Left ventricle myocardium inferior (tissue), 1 donor: ENCODE measurements at places on chromosomes 3 and 15. TPM values are rescaled to one million over a fixed set of nuclear protein-coding genes. Genes with fewer than 3 reads are reported as not detected.

- DNase-seq, result peak; percentile 55
Measured at GRCh38 chr3:12884186-12884680, 42.9 kb upstream of the RPL32 start.

PRTG gene
- 0.69 TPM for total RNA-seq

FBXW12 gene
- total RNA-seq, result not detected

- DNase-seq, result no peak
Measured at GRCh38 chr3:39971559-39972031, 162.2 kb downstream of the MYRIP start.

DNA sequence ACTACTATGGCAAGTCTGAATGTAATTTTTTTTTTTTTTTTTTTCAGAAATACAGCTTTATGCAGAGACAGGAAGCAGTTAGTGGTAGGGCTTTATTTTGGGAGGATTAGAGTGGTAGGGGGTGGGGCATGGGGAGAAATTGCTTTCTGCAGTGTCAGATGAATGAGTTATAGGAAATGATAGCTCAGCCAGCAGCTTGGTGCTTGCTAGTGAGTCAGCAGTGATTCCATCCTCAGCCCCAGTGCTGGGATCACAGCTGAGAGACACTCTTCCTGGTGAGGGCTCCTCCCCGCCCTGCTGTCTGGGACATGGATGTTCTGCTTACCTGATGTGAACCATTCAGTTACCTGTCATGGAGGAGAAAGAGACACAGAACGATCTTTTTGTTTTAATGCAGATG lies 39.6 kb downstream of the SEMA6D start:
- DNase-seq, result no peak

SELENOT gene
- total RNA-seq, result 70.3 TPM

DNA sequence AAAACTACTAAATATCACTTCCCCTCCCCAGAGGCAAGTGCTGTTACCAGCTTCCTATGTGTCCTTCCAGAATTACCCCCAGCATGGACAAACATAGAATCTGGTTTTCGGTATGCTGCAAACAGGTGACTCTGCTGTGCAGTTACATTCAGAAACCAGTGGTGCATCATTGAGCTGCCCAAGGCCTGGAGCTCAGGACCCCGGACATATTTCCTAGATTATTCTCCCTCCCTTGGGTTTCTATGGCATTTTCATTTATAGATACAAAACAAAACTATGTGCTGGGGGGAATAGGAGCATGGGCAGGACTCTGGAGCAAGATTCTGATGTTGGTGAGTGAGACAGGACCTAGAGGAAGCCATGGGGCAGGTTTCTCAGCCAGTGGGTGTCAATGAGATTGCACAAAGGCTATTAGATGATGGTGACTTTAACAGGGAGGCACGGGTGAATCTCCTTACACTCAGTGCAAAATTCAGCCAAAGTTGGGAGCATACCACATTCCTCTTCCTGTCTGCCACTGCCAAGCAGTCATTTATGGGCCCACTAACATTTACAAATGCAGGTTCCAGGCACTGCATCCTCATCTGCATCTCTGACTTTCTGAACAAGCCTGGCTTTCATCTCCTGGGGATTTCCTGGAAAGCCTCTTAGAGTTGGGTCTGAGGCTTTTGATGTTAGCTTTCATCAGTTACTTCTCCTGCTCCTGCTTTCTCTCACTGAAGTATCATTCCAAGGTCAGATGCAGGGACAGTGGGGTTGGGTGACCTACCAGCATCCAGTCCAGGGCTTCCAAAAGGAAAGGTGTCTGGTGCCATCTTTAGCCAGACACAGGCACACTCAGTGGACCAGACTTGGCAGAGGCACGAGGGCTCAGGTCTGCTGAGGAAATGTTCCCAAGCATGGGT lies 44.5 kb downstream of the CMTM7 start:
- DNase-seq, result no peak

DNA sequence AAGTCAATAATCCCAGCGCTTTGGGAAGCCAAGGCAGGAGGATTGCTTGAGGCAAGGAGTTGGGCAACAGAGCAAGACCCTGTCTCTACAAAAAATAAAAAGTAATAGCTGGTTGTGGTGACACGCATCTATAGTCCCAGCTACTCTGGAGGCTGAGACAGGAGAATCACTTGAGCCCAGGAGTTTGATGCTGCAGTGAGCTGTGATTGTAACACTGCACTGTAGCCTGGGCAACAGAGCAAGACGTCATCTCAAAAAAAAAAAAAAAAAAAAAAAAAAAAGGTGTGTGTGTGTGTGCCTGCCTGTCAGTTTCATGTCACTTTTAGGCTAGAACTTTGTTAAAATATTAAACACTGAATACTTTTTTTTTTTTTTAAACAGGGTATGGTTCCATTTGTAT lies 28.4 kb downstream of the DNAJC19 start:
- DNase-seq, result no peak

DNA sequence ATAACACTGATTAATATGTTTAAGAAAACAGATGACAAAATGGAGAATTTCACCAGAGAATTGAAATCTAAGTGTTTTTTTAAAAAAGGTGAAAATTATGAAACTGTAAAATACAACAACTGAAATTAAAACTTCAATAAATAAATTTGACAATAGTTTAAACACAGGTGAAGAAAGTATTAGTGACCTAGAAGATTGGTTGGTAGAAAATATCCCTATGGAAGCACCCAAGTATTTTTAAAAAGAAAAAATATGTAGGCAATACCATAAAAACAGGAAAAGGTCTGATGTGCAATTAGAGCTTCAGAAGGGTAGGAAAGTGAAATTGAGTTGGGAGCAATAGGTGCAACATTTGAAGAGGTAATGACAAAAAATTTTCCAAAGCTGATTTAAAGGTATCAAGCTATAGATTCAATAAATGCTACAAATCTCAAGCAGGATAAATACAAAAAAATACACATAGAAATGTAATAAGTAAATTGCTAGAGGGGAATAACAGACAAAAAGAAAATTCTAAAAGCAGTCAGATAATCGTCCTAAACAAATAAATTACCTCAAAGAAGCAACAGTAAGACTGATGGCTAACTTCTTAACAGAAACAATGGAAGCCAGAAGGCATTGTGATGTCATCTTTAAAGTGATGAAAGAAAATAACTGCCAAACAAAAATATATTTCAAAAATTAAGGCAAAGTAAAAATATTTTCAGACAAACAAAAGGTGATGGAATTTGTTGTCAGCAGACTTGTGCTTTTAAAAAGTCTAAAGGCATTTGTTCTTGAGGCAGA lies 9.5 kb upstream of the IL12A start:
- DNase-seq, result no peak

ARRDC4 gene
- 11.8 TPM for total RNA-seq

DNA sequence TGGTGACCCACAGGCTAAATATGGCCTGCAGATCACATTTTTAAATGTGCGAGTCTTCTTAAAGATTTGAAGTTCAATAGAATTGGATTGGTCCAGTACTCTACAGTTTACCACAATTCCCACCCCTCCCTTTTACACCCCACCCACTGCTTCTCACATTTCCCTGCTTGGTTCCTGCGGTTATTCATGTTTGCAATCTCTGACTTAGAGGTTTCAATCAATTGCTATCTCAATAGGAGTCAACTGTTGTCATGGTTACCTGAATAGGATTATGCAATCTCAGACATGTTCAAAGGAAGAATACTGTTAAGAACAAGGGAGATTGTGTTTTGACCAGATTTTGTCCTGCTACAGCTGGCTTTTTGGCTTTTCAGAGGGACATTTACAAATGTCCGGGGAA lies 4.9 kb upstream of the C3orf49 start:
- DNase-seq, result no peak

ATP13A5 gene
- total RNA-seq, result not detected

- DNase-seq, result peak; percentile 29
Measured at GRCh38 chr3:133466531-133467386, 66.9 kb downstream of the BFSP2 start.

GRCh38 chr15:99145005-99145404 lies 40.1 kb downstream of the SYNM start:
- no peak for DNase-seq

OR5H15 gene
- total RNA-seq, result not detected

CD86 gene
- total RNA-seq, result 3.6 TPM

GRCh38 chr3:105866656-105867653 lies 1.9 kb downstream of the CBLB start:
- no peak for DNase-seq

- DNase-seq, result no peak
Measured at GRCh38 chr3:165359005-165359404, 162.8 kb upstream of the SLITRK3 start.

MFN1 gene
- total RNA-seq, result 74.2 TPM

- DNase-seq, result no peak
Measured at GRCh38 chr3:46398186-46398955, 8.5 kb downstream of the CCR5AS start.

- no peak for DNase-seq
Measured at GRCh38 chr3:163809540-163809993, 1268.7 kb downstream of the SI start.

- DNase-seq, result no peak
Measured at GRCh38 chr3:73435055-73435454, 189.7 kb downstream of the PDZRN3 start.

DNA sequence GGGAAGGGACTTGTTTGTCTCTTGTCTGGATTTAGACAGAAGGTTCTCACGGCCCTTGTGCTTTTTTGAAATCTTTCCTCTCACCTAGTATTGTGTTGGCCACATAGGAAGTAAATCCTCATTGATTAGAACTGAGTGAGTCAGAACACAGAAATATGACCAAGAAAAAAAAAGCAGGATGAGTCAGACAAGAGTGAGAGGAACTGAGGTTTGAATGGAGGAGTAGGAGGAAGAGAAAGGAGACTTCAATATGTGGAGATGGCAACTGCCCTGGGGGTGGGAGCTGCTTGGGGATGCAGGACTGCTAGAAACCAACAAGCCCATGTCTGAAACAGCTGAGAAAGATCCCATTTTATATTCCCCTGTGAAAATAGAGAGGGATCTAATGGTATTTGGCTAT lies 194.1 kb upstream of the ZBTB20 start:
- DNase-seq, result no peak

SAXO2 gene
- 2.6 TPM for total RNA-seq

- DNase-seq, result no peak
Measured at GRCh38 chr3:112463250-112463649, 36.0 kb downstream of the BTLA start.

DNA sequence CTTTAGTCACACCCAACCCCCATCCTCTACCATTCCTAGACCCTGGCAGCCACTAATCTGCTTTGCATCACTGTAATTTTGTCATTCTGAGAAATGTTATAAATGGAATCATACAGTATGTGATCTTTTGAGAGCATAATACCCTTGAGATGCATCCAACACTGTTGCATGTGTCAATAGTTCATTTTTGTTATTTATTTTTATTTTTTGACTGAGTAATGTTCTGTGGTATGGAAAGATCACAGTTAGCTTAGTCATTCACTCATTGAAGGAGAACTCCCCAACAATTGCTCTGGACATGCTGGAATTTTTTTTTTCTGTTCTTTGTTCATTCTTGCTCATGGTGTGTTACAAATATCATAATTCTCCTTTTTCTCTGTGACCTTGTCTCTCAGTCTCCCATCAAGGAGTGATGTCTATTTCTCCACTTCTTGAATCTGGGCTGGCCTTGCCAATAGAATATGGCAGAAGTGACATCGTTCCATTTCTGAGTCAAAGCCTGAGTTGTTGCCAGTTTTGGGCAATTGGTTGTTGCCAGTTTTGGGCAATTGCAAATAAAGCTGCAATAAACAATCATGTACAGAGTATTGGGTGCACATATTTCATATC lies 6.8 kb upstream of the ADPGK start:
- DNase-seq, result no peak

SLC28A2 gene
- total RNA-seq, result not detected

VIPR1 gene
- 1.7 TPM for total RNA-seq

GRCh38 chr3:72041076-72041475 lies 256.1 kb upstream of the PROK2 start:
- DNase-seq, result no peak

LRRIQ4 gene
- total RNA-seq, result not detected

GRCh38 chr15:55742927-55743728 lies at the start of gene PRTG:
TSS of gene PRTG (minus strand) at chr15:55743152. CDS start at chr15:55742931, 221 bp downstream.
- peak; percentile 81 for DNase-seq

GRCh38 chr3:39317571-39318169 lies 11.8 kb upstream of the CCR8 start:
- DNase-seq, result no peak

GRCh38 chr15:87732976-87733375 lies 523.6 kb downstream of the NTRK3 start:
- DNase-seq, result no peak

- DNase-seq, result no peak
Measured at GRCh38 chr3:131277836-131278497, 103.6 kb upstream of the NUDT16 start.

DNA sequence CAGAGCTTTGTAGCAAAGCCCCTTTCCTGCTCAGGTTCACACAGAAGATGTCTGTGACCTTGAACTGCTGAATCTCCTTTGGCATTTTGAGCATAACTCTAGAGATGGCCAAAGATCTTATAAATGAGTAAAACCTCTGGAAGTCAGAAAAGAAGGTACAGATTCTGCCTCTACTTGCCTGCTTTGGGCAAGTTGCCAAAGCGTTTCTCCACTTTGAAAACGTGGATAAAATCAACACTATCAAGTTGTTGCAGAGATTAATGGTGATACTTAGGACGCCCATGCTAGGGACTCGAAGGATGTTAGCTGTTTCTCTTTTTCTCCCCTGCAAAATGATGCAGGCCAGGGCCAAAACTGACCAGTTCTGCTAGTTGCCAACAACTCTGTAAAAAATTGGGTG lies 68.0 kb upstream of the CMTM7 start:
- DNase-seq, result no peak

GRCh38 chr3:138593488-138594149 lies 441 bp downstream of the CEP70 start:
- no peak for DNase-seq

DNA sequence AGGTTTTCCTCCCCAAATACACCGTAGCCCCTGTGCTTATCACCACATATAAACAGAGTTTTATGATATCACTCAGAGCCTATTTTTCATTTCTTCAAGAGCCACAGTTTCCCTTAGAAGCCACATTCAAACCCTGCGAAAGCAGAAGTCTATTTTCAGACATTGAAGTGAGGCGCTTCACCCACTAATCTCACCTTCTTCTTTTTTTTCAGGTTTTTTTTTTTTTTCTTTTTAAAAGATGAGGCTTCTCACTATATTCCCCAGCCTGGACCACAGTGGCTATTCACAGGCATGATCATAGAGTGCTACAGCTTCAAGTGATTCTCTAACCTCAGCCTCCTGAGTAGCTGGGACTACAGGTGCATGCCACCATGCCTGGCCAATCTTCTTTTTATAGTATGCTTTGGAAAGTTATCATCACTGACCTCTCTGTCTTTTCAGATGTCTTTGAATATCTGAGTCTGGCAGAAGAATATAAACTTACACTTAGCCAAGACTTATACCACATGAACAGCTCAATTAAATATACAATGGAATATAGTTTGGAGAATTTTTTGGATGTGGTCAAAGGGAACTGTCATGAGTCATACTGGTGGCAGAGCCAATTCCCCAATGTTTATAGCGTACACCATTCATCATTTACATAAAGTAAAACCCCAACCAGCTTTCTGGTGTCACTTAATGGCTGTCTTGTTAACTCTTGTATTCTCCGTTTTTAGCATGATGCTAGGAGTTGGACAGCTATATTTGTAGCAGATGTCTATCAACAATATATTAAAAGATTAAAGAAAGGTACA lies 59.7 kb upstream of the CCDC50 start:
- DNase-seq, result no peak

GRCh38 chr15:90684281-90684680 lies 32.9 kb upstream of the BLM start:
- no peak for DNase-seq

- DNase-seq, result peak; percentile 15
Measured at GRCh38 chr3:107525644-107526305, 3.0 kb downstream of the BBX start.

PPARG gene
- total RNA-seq, result 15.6 TPM

- no peak for DNase-seq
Measured at GRCh38 chr3:58296269-58296668, 9.8 kb upstream of the RPP14 start.
